ENCODE measurements at places on chromosomes 2 and 18. TPM values are rescaled to one million over a fixed set of nuclear protein-coding genes. Genes with fewer than 3 reads are reported as not detected.
A peak's percentile ranks its signal among the peaks of the same experiment; 100 is the strongest.

Gene PDE11A
- total RNA-seq, result 2.2 TPM

Gene ERICH2
- not detected for total RNA-seq

Gene CFAP65
- total RNA-seq, result 1.3 TPM

Gene CNTNAP5
- total RNA-seq, result not detected

Gene PARD6G
- 33.3 TPM for total RNA-seq

Gene RABL2A
- total RNA-seq, result 24.1 TPM

Gene IHH
- total RNA-seq, result not detected

Gene DYNC2LI1
- total RNA-seq, result 37.7 TPM

DNA sequence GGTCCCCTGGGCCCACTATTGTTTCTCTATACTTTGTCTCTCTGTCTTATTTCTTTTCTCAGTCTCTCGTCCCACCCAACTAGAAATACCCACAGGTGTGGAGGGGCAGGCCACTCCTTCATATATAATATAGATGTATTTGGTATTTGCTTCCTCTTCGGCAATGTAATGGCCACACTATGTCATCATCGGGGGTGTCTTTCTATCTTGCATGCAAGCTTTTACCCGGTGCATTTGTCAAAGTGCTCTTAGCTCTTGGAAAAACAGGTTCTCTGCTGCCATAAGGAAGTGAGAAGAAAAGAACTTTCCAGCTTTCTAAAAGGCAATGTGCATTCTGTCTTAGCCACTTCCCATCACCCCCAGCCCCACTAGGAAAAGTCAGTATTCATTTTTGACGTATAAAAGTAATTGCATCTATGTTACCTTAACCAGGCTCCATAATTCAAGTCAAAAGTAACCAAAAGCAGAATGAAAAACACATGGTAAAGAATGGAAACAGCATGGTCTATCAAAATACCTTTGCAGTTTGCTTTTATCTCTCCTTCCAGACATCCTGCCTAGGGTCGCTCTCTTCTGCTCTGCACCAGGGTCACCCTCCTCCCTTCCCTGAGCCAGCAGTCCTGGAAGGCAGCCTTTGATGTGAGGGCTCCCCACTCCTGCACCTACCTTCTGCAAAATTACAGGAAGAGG, 27.2 kb upstream of the FHL2 start:
- no peak overlapping the region for H3K27ac ChIP-seq
- DNase-seq, result no peak
- no peaks in the 10 kb centered on the region for H3K4me1 ChIP-seq
- no peak overlapping the region for H3K4me3 ChIP-seq

- peaks cover 67% of the 10 kb centered on the region for H3K27me3 ChIP-seq
- DNase-seq, result no peak
- H3K27ac ChIP-seq, result no peak overlapping the region
- H3K36me3 ChIP-seq, result no peaks in the 10 kb centered on the region
Measured at GRCh38 chr2:44939106-44940048, 2.1 kb upstream of the SIX3 start.

DNA sequence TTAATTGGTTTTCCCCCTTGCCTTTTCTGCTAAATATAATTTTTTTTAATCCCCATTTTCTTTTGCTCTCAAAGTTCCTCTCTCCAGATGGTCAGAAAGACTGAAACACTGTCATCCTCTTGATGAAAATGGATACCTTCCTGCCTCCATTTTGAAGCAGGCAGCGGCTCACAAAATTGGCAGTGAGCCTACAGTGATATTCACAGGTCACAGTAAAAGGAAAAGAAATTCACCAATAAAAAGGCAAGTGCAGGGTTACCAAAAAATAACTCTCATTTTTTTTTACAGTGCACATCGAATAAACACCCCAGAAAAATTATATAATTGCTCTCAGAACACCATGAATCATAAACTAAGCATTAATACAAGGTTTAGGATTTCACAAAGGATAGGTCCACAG, 307.5 kb downstream of the TCF4 start:
- no peak overlapping the region for H3K4me3 ChIP-seq
- peaks cover 4% of the 10 kb centered on the region for H3K36me3 ChIP-seq
- H3K27me3 ChIP-seq, result no peaks in the 10 kb centered on the region
- no peaks in the 10 kb centered on the region for H3K4me1 ChIP-seq

- H3K36me3 ChIP-seq, result no peaks in the 10 kb centered on the region
- peaks cover 7% of the 10 kb centered on the region for H3K4me1 ChIP-seq
- no peak overlapping the region for H3K27ac ChIP-seq
- no peak overlapping the region for H3K4me3 ChIP-seq
- H3K27me3 ChIP-seq, result no peaks in the 10 kb centered on the region
Measured at GRCh38 chr18:55307505-55307904, 280.5 kb downstream of the TCF4 start.

- H3K4me1 ChIP-seq, result peaks cover 6% of the 10 kb centered on the region
- no peak for DNase-seq
- H3K27me3 ChIP-seq, result no peaks in the 10 kb centered on the region
- H3K4me3 ChIP-seq, result no peak overlapping the region
- no peaks in the 10 kb centered on the region for H3K36me3 ChIP-seq
- H3K27ac ChIP-seq, result no peak overlapping the region
Measured at GRCh38 chr2:65360441-65360840, 72.0 kb downstream of the SPRED2 start.

DNA sequence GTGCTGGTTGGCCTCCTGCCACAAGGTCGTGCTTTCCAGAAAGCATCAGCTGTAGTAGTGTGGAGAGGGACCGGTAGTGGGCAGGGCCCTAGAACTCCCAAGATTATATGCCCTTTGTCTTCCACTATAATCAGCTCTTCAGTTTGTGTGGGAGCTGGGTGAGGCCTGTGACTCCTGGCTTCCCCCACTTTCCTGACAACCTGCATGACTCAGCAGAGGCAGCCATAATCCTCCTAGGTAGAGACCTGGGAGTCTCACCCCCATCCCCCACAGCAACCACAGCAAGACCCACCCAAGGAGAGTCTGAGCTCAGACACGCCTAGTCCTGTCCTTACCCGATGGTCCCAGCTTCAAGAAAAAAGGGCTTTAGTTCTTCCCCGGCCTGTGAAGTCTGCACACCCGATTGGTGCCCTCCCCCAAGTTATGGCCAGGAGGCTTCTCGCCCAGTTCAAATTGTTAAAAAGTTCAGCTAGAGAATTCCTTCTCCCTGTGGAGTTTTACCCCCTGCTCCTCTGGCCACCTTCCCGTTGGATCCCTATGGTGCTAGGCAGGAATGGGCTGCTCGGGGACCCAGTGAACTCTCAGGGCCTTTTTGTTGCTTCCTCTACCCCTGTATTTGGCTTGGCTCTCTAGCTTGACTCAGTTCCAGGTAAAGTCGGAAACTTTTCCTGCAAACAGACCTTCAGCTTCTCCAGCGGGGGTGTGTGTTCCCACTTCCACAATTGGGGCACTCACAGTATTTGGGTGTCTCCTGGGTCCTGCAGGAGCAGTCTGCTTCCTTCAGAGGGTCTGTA, 57.8 kb upstream of the FAM237A start:
- no peak for DNase-seq
- H3K27ac ChIP-seq, result no peak overlapping the region
- no peak overlapping the region for H3K4me3 ChIP-seq

- H3K27ac ChIP-seq, result peak overlapping the region; percentile 87
- no peaks in the 10 kb centered on the region for H3K27me3 ChIP-seq
Measured at GRCh38 chr2:237296756-237297155, 117.2 kb downstream of the COL6A3 start.

- no peaks in the 10 kb centered on the region for H3K27me3 ChIP-seq
- H3K36me3 ChIP-seq, result no peaks in the 10 kb centered on the region
- no peak within 1 kb of the TSS for H3K4me3 ChIP-seq
- peaks cover 6% of the 10 kb centered on the region for H3K4me1 ChIP-seq
- H3K27ac ChIP-seq, result no peak within 1 kb of the TSS
Measured at GRCh38 chr2:237859533-237860272, at the start of gene RAMP1. Gene RAMP1 (plus strand): TSS chr2:237859623. CDS start chr2:237859676, 53 bp downstream.

GRCh38 chr18:64407606-64408005, 258.7 kb upstream of the LINC00305 start:
- no peaks in the 10 kb centered on the region for H3K36me3 ChIP-seq
- H3K4me1 ChIP-seq, result no peaks in the 10 kb centered on the region
- no peak overlapping the region for H3K27ac ChIP-seq
- H3K4me3 ChIP-seq, result no peak overlapping the region
- no peaks in the 10 kb centered on the region for H3K27me3 ChIP-seq

GRCh38 chr18:45879681-45880655, 54.5 kb downstream of the SIGLEC15 start:
- peaks cover 4% of the 10 kb centered on the region for H3K4me1 ChIP-seq
- H3K27me3 ChIP-seq, result no peaks in the 10 kb centered on the region
- H3K36me3 ChIP-seq, result peaks cover 21% of the 10 kb centered on the region
- H3K4me3 ChIP-seq, result no peak overlapping the region
- DNase-seq, result peak; percentile 65

GRCh38 chr2:198098918-198099317, 294.5 kb downstream of the PLCL1 start:
- H3K36me3 ChIP-seq, result no peaks in the 10 kb centered on the region
- no peak for DNase-seq
- no peaks in the 10 kb centered on the region for H3K4me1 ChIP-seq
- H3K4me3 ChIP-seq, result no peak overlapping the region
- H3K27me3 ChIP-seq, result no peaks in the 10 kb centered on the region

DNA sequence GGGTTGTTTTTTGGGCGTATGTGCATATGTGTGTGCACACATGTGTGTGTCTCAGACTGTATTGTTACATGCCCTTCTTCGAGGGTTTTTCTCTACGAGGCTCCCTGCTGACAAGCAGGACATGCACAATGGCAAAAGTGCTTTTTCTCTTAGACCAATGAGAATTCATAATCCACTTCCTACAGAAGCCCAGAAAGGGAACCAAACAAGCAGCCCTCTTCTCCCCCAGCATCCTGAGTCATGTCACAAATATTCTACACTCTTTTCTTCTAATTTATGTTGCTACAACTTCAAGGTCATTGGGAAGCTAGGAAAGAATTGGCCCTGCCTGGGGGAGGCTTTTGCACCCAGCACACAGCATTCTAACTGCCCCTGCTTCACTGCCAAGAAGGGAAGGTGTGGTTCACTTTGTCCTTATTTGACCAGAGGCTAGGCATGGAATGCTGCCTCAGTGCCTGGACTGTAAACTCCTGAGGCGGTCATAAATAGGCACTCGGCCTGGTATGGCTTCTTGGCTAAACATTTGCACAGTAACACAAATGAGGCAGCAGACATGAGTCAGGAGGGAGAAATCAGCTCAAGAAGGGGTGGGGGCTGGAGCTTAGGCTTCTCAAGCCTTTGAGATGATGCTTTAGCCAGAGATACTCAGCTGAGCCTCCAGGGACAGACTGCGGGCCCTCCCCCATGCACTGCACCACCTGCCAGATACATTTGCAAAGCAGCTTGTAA, 92.7 kb upstream of the KLF7 start:
- no peaks in the 10 kb centered on the region for H3K27me3 ChIP-seq
- no peak overlapping the region for H3K27ac ChIP-seq

DNA sequence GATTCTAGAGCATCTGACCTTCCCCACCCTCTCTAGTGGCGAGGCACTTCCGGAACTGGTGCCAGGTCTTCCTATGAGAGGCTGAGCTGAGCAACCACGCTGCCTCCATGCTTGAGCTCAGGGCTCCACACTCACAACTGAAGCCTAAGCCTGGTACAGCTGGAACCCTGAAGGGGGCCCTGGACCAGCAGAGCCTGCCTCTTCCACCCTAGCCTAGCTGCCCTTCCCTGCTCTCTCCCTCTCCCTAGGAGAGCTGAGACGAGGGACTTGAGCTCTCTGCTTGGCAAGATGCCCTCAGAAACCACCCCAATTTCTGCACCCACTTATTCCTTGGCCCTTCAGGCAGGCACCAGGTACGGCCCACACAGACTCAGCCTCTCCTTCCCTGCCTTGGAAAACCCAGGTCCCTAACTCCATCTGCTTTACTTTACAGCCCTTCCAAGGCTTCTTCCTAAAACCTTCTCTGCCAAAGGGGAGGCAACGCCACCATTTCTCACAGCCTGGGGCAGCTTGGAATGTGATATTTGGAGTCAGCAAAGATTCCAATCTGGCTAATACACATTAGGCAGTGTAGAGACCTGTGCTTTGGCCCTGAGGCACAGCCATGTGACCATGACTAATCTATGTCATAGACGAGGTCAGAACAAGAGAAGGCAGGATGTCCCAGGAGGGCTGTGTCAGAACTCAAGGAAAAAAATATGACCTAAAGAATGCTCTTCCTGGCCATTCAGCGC, 18.8 kb downstream of the COX7A2L start:
- no peak overlapping the region for H3K4me3 ChIP-seq
- H3K36me3 ChIP-seq, result no peaks in the 10 kb centered on the region
- no peaks in the 10 kb centered on the region for H3K27me3 ChIP-seq

GRCh38 chr2:62410015-62410453, 96.0 kb downstream of the TMEM17 start:
- peaks cover 9% of the 10 kb centered on the region for H3K4me1 ChIP-seq
- DNase-seq, result no peak
- H3K27me3 ChIP-seq, result no peaks in the 10 kb centered on the region
- H3K4me3 ChIP-seq, result no peak overlapping the region

GRCh38 chr2:168494190-168494711, 38.2 kb downstream of the CERS6 start:
- DNase-seq, result no peak
- no peak overlapping the region for H3K27ac ChIP-seq
- H3K4me3 ChIP-seq, result no peak overlapping the region
- no peaks in the 10 kb centered on the region for H3K27me3 ChIP-seq
- H3K4me1 ChIP-seq, result peaks cover 24% of the 10 kb centered on the region
- no peaks in the 10 kb centered on the region for H3K36me3 ChIP-seq

GRCh38 chr2:158795195-158795924, at the start of gene DAPL1:
Gene DAPL1 (plus strand): TSS chr2:158795317. CDS start chr2:158795373, 56 bp downstream.
- H3K27me3 ChIP-seq, result no peaks in the 10 kb centered on the region
- H3K4me3 ChIP-seq, result no peak within 1 kb of the TSS
- H3K4me1 ChIP-seq, result peaks cover 11% of the 10 kb centered on the region
- H3K36me3 ChIP-seq, result no peaks in the 10 kb centered on the region
- H3K27ac ChIP-seq, result no peak within 1 kb of the TSS

- no peak overlapping the region for H3K4me3 ChIP-seq
- no peaks in the 10 kb centered on the region for H3K36me3 ChIP-seq
- no peak overlapping the region for H3K27ac ChIP-seq
- DNase-seq, result no peak
Measured at GRCh38 chr2:173740639-173741038, 224.5 kb downstream of the SP3 start.

- H3K27me3 ChIP-seq, result no peaks in the 10 kb centered on the region
- no peak overlapping the region for H3K4me3 ChIP-seq
- no peaks in the 10 kb centered on the region for H3K36me3 ChIP-seq
- H3K27ac ChIP-seq, result no peak overlapping the region
- H3K4me1 ChIP-seq, result peaks cover 40% of the 10 kb centered on the region
Measured at GRCh38 chr2:74764429-74765272, 69.3 kb upstream of the HK2 start.

GRCh38 chr2:128301501-128301966, 17.1 kb downstream of the HS6ST1 start:
- peaks cover 21% of the 10 kb centered on the region for H3K4me1 ChIP-seq
- no peaks in the 10 kb centered on the region for H3K27me3 ChIP-seq

DNA sequence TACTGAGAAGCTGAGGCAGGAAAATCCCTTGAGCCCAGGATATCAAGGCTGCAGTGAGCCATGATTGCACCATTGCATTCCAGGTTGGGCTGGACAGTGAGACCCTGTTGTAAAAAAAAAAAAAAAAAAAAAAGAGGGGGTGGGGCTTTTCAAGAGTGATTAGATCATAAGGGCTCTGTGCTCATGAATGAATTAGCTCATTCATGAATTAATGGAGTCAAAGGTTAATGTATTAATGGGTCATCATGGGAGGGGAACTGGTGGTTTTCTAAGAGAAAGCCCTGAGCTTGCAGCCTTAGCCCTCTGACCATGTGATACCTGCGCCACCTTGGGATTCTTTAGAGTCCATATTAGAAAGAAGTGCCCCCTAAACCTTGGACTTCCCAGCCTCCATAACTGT, 4.5 kb downstream of the SLC19A3 start:
- H3K27ac ChIP-seq, result no peak overlapping the region
- no peaks in the 10 kb centered on the region for H3K27me3 ChIP-seq
- DNase-seq, result no peak
- no peak overlapping the region for H3K4me3 ChIP-seq
- no peaks in the 10 kb centered on the region for H3K36me3 ChIP-seq
